ENCODE measurements at places on chromosomes 3 and 15.

DNA sequence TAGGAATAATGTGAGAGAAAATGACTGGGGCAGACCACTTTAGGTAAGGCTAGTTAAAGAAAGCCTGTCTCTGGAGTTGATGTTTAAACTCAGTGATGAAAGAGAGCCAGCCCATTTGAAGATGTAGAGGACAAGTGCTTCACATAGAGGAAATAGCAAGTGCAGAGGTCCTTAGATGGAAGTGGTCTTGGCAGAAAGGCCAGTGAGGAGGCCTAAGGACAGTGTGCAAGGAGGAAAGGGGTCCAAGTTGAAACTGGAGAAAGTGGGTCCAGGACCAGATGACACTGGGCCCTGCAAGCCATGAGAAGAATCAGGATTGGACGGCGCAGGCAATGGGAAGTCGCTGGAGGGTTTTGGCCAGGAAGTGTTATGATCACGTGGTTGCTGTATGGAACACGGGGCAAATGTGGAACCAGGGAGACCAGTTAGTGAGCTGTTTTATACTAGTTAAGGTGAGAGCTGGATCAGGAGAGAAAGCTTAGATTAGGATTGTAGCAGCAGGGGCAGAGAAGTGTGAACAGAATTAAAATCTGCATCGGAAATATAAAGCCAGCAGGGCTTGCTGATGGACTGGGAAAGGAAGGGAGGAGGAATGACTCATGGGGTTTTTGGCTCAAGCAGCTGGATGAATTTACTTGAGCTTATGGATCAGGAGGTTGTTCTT lies 48.0 kb upstream of the SCAANT1 start:
- DNase-seq = no peak

GRCh38 chr3:42839616-42840015 lies 30.4 kb downstream of the ACKR2 start:
- no peak for DNase-seq

GRCh38 chr15:42009474-42009873 lies 11.4 kb downstream of the PLA2G4E start:
- DNase-seq = no peak

DNA sequence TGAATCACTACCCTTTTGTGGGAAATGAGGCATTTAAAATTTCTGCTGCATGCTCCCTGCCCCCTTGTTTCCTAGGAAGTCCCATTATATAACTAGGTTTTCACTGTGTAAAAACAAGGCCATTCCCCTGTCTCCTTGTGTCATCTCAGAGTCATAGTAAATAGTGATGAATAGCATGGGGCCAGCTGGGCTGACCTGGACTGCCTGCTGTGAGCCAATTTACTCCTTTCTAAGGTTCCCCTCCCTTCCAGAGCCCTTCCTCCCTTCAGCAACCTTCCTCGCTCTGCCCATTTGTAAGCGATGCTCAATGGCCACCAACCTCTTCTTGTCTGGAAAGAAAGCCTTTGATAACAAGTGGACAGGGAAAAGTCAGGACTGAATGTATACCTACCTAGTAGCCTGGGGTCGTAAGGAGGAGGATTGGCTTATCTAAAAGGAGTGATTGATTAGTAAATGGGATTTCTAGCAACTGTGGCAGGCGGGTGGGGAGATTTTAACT lies 11.7 kb downstream of the ITGA11 start:
- no peak for DNase-seq

GRCh38 chr3:139953131-139953910 lies 18.3 kb downstream of the CLSTN2 start:
- no peak for DNase-seq

GRCh38 chr3:115072265-115073021 lies 74.6 kb downstream of the ZBTB20 start:
- DNase-seq = no peak

DNA sequence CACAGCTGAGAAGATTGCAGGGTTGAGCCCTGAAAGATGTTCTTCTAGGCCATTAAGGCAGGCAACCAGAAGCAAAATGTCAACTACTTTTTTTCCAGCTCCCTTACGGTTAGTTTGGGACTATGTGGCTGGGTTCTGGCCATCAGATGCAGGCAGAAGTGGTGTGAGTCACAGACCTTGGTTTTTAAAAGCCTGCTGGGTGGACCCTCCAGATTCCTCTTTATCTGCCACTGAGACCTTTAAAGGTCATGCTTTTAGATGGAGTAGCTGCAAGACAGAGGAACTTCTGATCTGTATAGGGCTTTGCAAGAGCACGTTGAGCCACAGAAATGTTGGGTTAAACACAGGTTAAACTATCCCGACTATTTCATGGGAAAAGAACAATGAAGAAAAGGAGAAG lies 102.9 kb downstream of the CHST2 start:
- DNase-seq = no peak

GRCh38 chr3:13976469-13976868 lies 96.6 kb upstream of the WNT7A start:
- no peak for DNase-seq

DNA sequence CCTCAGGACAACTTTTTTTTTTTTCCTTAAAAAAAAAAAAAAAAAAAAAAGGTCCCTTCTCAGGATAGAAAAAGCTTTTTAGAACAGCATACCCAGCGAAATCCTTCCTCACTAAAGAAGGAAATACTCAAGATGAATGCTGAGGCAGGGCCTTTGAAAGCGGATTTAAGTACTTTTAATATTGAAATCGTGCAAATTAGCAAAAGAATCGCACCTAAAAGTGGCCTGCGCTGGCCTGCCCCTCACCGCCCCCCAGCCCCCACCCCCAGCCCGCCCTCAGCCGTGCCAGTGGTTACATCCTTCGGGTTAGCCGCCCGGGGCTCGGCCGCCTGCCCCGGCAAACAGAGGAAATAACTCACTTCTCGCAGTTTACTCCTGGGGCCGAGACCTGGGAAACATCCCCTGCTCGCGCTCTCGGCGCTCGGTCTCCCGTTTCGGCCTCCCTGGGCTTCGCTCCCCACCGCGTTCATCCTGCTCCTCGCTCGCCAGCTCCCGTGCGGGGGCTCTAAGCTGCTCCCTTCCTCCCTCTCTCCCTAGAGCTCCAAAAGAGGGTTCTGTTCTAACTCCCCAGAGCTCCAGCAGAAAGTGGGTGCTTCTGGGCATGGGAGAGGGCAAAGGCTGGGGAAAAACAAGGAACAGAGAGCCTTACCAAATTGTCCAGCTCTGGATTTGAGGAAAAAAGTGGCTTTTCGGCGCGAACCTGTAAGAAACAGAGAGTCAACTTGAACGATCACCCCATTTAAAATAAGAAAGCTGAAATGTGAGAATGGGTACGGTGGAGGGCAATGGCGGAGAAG lies 5.2 kb downstream of the MEIS2 start:
- DNase-seq = no peak

Data from stimulated activated CD8-positive, alpha-beta memory T cell treated with anti-CD3 and anti-CD28 coated beads, Interleukin-12 subunit alpha, Interleukin-12 subunit beta, amount 100 ng/mL, for 4 hours (primary cell).